B cell (primary cell): ENCODE measurements at places on chromosomes 2 and 18. TPM values are rescaled to one million over a fixed set of nuclear protein-coding genes. Genes with fewer than 3 reads are reported as not detected.
A peak's percentile ranks its signal among the peaks of the same experiment; 100 is the strongest.

DNA sequence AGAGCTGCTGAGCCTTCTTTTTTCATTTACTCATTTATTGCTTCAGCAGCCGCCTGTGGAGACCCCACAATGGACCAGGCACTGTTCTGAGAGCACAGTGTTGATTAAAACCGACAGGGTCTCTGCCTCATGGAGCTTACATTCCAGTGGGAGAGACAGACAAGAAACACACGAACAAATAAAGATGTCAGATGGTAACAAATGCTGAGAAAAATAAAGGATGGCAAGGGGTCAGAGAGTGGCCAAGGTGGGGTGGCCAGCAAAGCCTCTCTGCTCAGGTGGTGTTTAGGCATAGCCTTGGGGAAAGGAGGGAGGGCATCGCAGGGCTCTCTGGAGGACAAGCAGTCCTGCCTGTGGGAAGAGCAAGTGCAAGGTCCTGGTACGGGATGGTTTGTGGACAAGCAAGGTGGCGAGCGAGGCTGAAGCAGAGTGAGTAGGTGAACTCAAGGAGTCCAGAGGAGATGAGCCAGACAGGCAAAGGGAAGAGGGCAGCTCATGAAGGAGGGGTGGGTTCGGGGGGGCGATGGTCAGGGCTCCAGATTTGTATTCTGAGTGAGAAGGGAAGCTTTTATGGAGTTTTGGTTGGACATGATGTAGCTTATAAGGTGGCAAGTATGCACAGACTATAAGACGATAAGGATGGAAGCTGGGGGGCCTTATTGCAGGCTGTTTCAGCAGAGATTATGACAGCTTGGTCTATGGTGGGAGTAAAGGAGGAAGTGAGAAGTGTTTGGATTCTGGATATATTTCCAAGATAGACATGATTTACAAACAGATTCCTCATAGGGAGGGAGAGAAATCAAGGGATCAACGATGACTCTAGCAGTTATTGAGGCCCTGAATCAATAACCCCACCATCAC, 8.8 kb upstream of the ITGB6 start:
- DNase-seq: no peak

GRCh38 chr2:188668017-188668680, 306.0 kb upstream of the COL3A1 start:
- DNase-seq: no peak

The PRKAG3 gene
- total RNA-seq: not detected in 2 replicates

GRCh38 chr18:5618047-5618688, 74.4 kb upstream of the EPB41L3 start:
- DNase-seq: no peak

GRCh38 chr2:226755631-226756030, 44.0 kb downstream of the IRS1 start:
- DNase-seq: no peak

- DNase-seq: no peak
Observed at GRCh38 chr18:7850446-7850845, 283.3 kb downstream of the PTPRM start.

The SPP2 gene
- not detected in 2 replicates for total RNA-seq

The MC2R gene
- total RNA-seq: not detected in 2 replicates

- no peak for DNase-seq
Observed at GRCh38 chr18:72128649-72129048, 415.5 kb downstream of the CBLN2 start.

The PDCD1 gene
- 0.87 and 1.3 TPM in 2 replicates for total RNA-seq

GRCh38 chr18:8695932-8696517, 9.3 kb upstream of the MTCL1 start:
- peak; percentile 84 for DNase-seq

DNA sequence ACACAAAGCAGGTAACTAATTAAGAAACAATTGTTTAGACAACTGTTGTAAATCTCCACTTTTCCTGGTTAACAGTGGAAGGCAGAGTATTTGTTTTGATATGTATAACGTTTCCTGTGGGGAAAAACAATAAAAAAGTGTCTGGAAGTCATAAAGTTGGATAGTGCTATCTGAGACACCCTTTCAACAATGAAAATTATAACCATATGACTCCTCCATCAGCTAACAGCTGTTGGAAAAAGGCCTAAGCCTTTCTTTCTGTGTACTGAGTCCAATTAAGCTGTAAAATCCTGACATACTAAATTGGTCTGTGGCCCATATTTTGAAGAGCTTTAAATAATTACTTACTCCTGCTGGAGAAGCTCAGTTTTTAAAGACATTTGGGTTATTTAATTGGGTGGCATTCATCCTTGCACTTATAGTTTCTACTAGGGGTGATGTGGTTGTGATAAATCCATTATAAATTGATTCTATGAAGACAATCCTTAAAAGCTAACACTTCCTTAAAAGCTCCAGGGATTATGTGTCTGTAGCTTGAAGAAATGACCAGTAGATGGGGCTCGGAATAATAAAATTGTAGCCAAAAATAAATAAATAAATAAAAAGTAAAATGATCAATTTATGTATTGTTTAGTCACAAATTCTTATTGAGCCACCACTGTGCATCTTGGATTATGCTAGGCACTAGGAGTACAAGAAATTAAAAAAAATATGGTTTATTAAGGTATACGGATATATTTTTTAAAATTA, 698.1 kb upstream of the NXPH2 start:
- DNase-seq: no peak

DNA sequence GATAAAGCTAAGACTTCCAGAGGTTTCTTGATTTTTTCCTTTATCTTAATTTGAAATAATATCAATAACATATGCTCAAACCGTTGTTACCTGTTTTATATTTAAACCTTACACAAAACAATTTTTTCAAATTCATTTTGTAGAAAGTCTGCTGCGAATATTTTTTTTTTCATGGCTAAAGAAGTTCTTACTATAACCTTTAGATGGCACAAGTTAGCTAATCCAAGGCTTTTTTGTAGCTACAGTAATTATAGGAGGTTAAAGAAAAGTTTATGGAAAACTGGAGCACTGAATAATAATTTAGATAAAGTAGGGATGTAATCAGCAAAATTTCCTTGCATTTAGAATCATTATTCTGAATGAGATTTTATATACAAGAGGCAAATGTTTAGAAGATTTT, 78.0 kb upstream of the PNPT1 start:
- no peak for DNase-seq

- DNase-seq: no peak
Observed at GRCh38 chr2:240095556-240096523, 40.3 kb downstream of the COPS9 start.

The SP140L gene
- 154 and 167 TPM in 2 replicates for total RNA-seq

DNA sequence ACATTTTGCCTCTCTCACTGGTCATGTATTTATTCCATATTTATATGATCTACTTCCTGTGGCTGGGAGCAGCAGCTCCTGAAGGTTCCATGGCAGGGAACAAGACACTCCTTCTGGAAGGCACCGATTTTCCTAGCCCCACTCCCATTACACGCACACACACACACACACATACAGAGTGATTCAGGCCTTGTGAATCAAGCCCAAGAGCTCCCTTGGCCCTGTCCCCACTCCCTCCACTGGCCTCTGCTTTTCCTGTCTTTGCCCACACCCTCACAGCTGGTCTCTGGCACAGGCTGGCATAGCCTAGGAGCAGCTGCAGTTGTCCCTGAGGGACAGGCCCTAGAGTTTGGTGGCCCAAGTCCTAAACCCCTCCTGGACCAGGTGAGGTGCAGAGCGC, 201.7 kb downstream of the NAPG start:
- no peak for DNase-seq

The IL37 gene
- 0.79 TPM in 1 of 2 replicates, not detected in the other for total RNA-seq

GRCh38 chr18:36534154-36534688, 236.7 kb downstream of the FHOD3 start:
- no peak for DNase-seq

GRCh38 chr2:22076454-22076853, 952.7 kb downstream of the TDRD15 start:
- no peak for DNase-seq

DNA sequence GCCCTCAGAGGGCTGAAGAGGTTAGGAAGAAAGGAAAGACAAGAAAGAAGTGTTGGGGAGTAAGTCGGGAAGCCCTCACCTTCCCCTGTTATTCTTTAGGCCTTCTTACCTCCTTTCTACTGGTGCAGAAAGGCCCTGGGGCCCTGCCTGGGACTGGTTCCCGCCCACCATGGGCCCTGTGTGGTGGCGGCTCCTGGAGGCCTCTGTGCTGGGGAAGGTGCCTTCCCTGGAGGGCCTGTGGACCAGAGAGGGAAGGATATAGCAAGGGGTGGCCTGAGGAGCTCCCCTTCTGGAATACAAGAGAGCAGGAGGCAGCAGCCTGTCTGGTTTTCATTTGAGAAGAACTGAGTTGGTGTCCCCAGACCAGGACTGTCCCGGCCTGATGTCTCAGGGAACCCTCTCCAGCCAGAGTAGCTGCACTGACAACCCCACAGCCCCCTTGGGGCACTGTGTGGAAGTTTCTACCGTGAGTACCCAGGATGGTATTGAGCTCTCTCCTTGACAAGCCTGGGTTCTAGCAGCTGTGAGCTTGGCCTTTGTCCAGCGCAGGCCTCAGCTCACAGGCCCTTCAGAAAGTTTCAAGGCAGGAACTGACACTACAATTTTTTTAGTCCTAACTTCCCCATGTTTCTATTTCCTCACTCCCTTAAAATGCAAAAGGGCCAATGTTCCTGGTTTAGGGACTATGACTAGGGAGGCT, 47.1 kb downstream of the EFR3B start:
- DNase-seq: no peak

DNA sequence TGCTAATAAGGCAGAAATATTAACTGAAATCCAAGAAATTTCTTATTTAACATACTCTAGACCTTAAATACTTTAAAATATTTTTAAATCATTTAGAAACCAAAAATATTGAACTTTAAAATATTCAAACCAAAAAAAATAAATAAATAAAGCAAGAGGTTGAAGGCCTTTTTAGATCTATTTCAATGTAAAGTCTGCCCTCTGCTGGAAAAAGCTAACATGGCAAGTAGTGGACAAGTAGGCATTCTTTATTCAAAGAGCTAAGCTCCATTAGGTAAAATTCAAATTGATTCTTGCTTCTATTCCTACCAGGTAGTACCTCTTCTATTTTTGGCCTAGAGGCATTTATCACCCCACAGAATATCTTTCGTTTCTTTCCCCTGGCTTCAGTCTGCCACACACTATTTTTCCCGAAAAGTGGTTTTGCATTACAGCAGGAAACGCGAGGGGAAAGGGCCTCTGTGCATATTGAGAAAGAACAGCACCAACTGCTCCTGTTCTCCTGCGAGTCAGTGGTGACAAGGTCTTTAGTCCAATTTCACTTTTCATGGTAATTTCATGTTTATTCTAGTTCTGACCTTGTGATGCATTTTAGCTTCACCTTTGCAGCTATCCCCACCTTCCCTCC, 20.4 kb downstream of the IFIH1 start:
- peak; percentile 74 for DNase-seq
